ENCODE measurements at places on chromosomes 1 and 21. TPM values are rescaled to one million over a fixed set of nuclear protein-coding genes. Genes with fewer than 3 reads are reported as not detected.

DNA sequence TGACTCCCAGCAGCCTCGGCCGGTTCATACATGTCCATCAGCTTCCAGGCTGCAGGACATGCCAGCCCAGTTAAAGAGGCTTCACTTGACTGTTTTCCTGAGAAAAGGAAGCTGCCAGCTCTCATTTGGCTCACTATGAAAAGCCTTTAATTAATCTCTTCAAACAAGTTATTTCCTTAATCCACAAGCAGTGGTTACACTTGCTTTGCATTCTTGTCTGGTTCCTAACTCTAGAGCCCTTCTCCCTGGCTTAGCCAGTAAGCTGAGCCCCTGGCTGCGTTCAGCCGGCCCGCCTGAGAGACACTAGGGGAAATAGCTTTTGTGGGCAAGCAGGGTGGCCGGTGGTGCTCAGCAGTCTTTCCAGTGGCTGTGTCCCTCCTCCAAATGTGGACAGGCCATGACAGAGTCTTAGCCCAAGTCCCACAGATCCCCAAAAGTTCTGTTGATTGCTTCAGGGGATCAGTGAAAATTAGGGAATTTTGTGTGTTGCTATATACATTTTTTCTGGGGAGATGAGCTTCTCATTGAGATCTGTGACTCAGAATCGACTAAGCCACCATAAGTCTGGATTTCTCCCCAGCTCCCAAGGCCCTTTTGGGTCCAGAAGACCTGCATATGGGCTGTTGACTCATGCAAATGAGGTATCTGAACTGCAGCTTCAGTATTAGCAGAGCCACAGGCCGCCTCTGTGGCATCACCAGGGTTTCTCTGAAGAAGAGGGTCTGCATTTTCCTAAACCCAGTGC is 10.1 kb downstream of the ATF3 start:
- H3K27ac ChIP-seq, result no peak overlapping the region
- H3K4me3 ChIP-seq, result no peak overlapping the region
- H3K27me3 ChIP-seq, result no peaks in the 10 kb centered on the region
- peaks cover 10% of the 10 kb centered on the region for H3K4me1 ChIP-seq

DNA sequence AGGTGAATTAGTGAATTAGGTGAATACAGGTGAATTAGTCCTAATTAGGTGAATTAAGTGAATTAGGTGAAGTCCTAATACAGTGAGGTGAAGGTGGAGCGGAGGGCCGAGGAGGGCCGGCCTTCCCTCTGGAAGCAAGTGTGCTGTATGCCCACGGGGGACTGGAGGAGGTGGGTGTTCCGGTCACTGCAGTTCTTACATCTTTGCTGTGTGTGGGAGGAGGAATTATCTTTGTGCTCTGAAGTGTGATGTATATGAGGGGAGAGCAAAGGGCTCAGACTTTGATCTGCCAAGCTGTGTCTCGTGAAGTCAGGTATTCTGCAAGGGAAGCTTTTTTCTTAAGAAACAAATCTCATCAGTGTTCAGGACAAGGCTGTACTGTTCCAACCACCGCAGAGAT is 45.4 kb downstream of the AGPAT3 start:
- H3K27ac ChIP-seq, result no peak overlapping the region
- DNase-seq, result no peak
- H3K4me1 ChIP-seq, result no peaks in the 10 kb centered on the region
- H3K36me3 ChIP-seq, result peaks cover 4% of the 10 kb centered on the region

- DNase-seq, result no peak
- no peak overlapping the region for H3K27ac ChIP-seq
- no peaks in the 10 kb centered on the region for H3K36me3 ChIP-seq
- no peak overlapping the region for H3K4me3 ChIP-seq
These were observed 116.8 kb upstream of the ATP1A1 start for GRCh38 chr1:116256286-116256649.

GRCh38 chr1:226372885-226373284 is 35.0 kb downstream of the PARP1 start:
- no peak overlapping the region for H3K4me3 ChIP-seq
- peak overlapping the region; percentile 94 for H3K27ac ChIP-seq
- no peak for DNase-seq
- no peaks in the 10 kb centered on the region for H3K27me3 ChIP-seq
- peaks cover 91% of the 10 kb centered on the region for H3K4me1 ChIP-seq

DNA sequence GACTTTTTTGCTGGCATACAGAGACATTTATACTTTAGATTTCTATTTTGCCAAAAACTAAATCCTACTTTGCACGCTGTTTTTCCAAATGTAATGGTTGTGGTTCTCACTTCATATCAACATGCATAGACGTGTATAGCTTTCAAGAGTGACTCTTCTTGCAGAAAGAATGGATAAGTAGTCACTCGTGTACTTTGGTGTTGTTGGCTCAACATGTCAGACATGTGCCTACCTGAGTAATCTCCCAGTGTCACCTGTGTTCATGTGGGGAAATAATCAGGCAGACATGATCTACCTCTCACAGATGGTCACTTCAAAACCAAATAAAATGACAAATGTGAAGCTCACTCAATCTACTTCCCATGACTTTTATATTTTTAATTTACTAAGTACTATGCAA is 73.1 kb downstream of the GPR88 start:
- no peak overlapping the region for H3K4me3 ChIP-seq
- no peaks in the 10 kb centered on the region for H3K27me3 ChIP-seq

DNA sequence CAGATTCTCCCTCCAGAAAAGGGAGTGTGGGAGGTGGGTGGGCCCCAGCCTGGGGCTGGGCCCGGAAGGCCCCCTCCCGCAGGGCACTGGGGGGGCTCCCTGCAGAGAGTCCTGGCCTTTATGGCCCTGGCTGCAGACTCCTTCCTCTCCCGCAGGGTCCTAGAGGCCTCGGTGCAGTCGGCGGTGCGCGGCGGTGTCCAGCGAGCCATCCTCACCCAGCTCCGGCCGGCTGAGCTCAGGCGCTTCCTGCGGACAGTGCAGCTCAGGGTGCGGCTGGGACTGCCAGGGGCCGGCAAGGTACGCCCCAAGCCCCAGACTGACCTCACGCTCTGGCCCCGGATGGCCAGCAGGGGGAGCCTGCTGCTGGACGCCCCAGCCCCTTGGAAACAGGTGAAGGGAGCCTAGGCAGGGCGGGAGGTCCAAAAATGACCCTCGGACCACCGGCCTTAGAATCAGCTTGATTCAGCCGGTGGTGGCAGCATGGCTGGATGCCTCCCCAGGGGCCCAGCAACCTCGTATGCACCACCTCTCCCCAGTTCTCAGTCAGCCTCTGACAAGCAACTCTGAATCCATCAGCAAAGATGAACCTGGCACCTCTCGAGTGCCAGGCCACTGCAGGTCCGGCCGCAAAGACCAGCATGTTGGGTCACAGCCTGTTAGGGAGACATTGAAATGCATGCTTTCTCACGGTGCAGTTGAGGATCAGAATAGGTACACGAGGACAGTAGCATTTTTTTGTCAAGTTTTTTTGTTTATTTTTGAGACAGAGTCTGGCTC is 20.6 kb downstream of the MTHFR start:
- H3K4me1 ChIP-seq, result no peaks in the 10 kb centered on the region
- no peaks in the 10 kb centered on the region for H3K36me3 ChIP-seq
- no peak overlapping the region for H3K27ac ChIP-seq

- H3K27ac ChIP-seq, result no peak overlapping the region
- H3K36me3 ChIP-seq, result no peaks in the 10 kb centered on the region
- no peaks in the 10 kb centered on the region for H3K4me1 ChIP-seq
- H3K4me3 ChIP-seq, result no peak overlapping the region
- H3K27me3 ChIP-seq, result no peaks in the 10 kb centered on the region
These were observed 665.8 kb upstream of the CAMK1G start for GRCh38 chr1:208917723-208918122.

GRCh38 chr1:75559136-75559535 is 51.8 kb downstream of the SLC44A5 start:
- no peak overlapping the region for H3K27ac ChIP-seq
- no peaks in the 10 kb centered on the region for H3K4me1 ChIP-seq
- no peak for DNase-seq
- H3K36me3 ChIP-seq, result no peaks in the 10 kb centered on the region
- H3K27me3 ChIP-seq, result no peaks in the 10 kb centered on the region

GRCh38 chr1:25430967-25431881 is 527 bp downstream of the MACO1 start:
- peak overlapping the region; percentile 96 for H3K27ac ChIP-seq
- peaks cover 7% of the 10 kb centered on the region for H3K36me3 ChIP-seq
- peaks cover 59% of the 10 kb centered on the region for H3K4me1 ChIP-seq
- H3K27me3 ChIP-seq, result no peaks in the 10 kb centered on the region
- peak overlapping the region; percentile 71 for H3K4me3 ChIP-seq
- DNase-seq, result peak; percentile 59

DNA sequence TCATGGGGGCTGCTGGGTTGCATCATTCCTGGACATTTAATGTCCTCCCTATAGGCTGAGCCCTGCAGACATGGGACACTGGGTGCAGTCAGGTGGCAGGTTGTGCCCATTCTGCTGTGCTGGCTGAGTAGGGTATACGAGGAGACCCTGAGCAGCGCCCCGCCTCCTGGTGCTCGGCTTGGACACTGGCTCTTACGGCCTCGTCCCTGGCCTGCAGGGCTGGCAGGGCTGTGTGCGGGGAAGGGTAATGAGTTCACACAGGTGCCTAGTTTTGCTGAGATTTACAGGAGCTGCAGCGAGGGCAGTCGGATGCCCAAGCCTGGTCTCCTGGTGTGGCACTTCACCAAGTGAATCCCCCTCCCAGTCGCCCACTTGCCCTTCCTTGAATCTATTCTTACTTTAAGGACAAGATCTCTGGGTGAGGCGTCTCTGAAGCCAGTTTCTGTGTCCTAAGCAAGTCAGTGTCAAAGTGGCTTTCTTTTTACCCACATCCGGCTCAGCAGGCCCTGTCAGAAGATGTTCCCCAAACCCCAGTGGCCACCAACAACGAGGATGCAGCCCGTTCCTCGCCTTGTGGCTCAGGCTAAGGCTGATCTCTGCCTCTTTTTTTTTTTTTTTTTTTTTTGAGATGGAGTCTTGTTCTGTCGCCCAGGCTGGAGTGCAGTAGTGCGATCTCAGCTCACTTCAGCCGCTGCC is 73.2 kb downstream of the MAN1C1 start:
- no peaks in the 10 kb centered on the region for H3K4me1 ChIP-seq
- no peaks in the 10 kb centered on the region for H3K36me3 ChIP-seq
- no peak for DNase-seq

- no peak overlapping the region for H3K4me3 ChIP-seq
- no peak overlapping the region for H3K27ac ChIP-seq
- H3K4me1 ChIP-seq, result no peaks in the 10 kb centered on the region
These were observed 100.8 kb downstream of the KCNK1 start for GRCh38 chr1:233714631-233715217.

DNA sequence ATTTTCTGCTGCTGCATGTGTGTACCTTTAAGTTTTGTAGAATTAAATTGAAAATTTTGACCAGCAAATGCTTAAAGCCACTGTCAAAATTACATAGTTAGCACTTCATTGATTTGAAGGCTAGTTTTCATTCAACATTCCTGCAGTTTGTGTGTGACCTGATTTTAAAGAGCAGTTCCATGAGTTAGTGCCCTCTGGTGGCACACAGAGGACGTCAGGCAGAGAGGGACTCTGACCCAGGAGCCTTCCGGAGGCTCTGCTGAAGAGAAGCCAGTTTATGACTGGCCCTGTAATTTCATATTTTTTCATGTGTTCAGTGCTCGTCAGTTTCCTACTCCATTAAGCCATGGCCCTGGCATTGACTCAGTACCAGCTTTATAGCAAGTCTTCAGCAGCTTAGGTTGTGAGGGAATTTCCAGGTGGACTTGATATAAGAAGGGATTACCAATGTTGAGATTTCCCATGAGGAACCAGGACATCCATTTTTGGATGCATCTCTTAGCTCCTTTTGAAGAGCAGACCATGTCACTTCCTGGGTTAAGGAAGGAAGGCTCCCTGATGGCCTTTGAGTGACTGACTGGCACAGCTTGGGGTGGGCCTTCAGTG is 104.7 kb downstream of the CAMTA1 start:
- no peaks in the 10 kb centered on the region for H3K27me3 ChIP-seq
- H3K36me3 ChIP-seq, result no peaks in the 10 kb centered on the region
- no peak overlapping the region for H3K27ac ChIP-seq
- peaks cover 3% of the 10 kb centered on the region for H3K4me1 ChIP-seq
- no peak overlapping the region for H3K4me3 ChIP-seq

GRCh38 chr1:223006371-223006770 is 136.7 kb downstream of the TLR5 start:
- DNase-seq, result no peak
- H3K4me1 ChIP-seq, result no peaks in the 10 kb centered on the region
- H3K27ac ChIP-seq, result no peak overlapping the region
- no peaks in the 10 kb centered on the region for H3K27me3 ChIP-seq
- no peak overlapping the region for H3K4me3 ChIP-seq

DNA sequence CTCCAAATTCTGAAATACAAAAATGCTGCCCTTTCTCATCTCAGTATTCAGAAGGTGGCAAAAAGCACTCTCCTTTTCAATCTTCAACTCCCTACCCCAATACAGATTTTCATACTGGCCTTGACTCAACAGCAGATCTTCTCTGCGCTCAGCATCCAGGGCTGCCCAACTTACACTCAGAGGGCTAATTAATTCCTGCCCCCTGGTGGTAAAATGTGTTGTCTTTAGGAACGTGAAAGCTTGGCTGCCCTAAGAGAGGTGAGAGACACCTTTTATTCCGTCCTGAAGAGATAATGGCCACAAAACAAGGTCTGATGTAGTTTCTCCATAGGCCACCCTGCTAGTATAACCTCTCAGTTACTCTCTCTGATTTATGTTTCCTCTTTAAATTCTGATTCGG is 25.0 kb downstream of the KRTAP24-1 start:
- H3K27me3 ChIP-seq, result no peaks in the 10 kb centered on the region
- no peak overlapping the region for H3K27ac ChIP-seq
- H3K4me1 ChIP-seq, result no peaks in the 10 kb centered on the region
- no peaks in the 10 kb centered on the region for H3K36me3 ChIP-seq
- peak; percentile 77 for DNase-seq

GRCh38 chr1:87121711-87122163 is 206.9 kb upstream of the LMO4 start:
- H3K36me3 ChIP-seq, result no peaks in the 10 kb centered on the region
- H3K27ac ChIP-seq, result no peak overlapping the region
- H3K4me3 ChIP-seq, result no peak overlapping the region

GRCh38 chr1:186079084-186079684 is 295.9 kb downstream of the TPR start:
- no peak overlapping the region for H3K27ac ChIP-seq
- H3K4me1 ChIP-seq, result peaks cover 23% of the 10 kb centered on the region
- H3K36me3 ChIP-seq, result no peaks in the 10 kb centered on the region
- no peak for DNase-seq
- H3K4me3 ChIP-seq, result no peak overlapping the region

DNA sequence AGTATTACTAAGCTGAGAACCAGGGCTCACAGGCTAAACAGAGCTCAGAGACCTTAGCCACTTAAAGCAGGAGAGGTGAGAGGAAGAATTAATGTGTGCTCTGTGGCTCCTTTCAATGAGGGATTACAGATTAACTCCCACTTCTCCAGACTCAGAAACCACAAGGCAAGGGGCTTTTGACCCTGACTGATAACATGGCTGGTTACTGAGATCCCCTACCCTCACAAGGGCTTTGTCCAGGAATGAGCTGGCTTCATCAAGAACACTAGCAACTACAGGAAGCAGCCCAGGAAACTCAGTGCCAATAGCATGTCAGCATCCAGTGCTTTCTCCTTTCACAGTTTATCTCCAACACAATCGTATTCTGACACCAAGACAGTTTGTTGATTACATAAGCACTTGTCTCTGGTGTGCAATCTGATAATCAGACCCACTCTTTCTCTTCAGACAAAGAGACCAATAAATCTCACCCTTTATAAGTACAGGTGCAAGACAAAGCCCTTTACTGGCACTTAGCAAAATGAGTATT is 38.8 kb downstream of the ERI3 start:
- peak; percentile 48 for DNase-seq
- H3K4me1 ChIP-seq, result peaks cover 41% of the 10 kb centered on the region
- peaks cover 34% of the 10 kb centered on the region for H3K36me3 ChIP-seq
- no peak overlapping the region for H3K4me3 ChIP-seq
- no peaks in the 10 kb centered on the region for H3K27me3 ChIP-seq

Gene STX12
- total RNA-seq, result 39.9 TPM

Gene FHAD1
- 1.2 TPM for total RNA-seq

Gene FASLG
- total RNA-seq, result not detected

Gene ANGPTL3
- total RNA-seq, result not detected

Gene MRAP
- total RNA-seq, result not detected

Gene ZNF593OS
- total RNA-seq, result not detected

Gene DISP3
- total RNA-seq, result 0.04 TPM

Gene UBASH3A
- total RNA-seq, result not detected

All from Karpas-422 (cell line).